NCI-H226 (cell line): ENCODE measurements at places on chromosomes 5 and 9.

DNA sequence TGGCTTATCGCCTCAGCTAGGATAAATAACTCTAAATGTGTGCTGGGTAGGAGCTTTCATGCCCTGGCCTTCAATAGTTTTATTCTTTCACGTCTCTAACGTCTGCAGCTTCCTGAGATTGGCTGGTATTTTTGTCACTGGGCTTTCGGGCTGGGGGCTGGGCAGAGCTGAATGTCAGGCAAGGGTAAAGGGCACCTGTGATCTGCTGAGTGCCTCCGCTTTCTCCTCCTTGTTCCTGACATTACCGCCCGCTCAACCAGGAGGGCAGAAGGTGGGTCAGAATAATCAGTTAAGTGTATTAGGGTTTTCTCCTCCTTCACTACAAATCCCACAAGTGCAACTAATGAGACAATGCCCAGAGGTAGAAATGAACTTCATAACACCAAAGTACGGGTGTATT, 216.6 kb downstream of the TSSK1B start:
- DNase-seq: no peak

GRCh38 chr5:131514316-131515283, 120.4 kb downstream of the RAPGEF6 start:
- no peak for DNase-seq

DNA sequence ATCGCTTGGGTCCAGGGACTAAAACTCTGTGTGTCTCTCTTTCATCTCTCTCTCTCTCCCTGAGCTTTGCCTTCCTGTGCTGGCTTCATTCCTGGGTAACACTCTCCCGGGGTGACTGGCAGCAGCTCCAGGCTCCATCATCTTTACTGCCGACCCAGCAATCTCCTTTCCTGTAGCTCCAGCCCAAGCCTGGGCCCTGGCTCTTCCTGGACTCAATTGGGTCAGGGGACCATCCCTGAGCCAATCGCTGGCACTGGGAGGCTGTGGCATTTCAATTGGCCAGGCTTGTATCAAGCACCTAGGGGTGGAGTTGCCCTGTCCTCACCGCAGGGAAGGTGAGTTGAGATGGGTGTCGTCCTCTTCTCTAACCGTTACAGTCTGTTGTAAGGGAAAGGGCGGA, 31.9 kb downstream of the FAM240B start:
- DNase-seq: no peak

DNA sequence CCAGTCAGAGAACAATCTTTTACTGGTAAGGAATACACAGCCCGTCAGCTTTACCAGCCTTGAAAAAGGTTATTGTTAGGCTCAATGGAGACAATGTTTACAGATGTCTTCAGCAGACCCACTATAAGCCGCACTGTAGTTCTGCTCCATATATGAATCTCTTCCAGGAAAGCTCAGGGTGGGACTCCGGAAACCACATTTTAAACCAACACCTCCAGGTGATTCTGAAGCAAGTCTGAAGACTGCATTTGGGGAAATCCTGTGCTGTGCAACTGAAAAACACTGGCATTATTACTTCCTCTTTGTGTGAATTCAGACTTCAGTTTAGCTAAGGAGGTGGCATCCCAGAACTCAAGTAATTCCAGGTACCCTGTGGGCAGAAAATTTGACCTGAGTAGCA, 3.5 kb downstream of the GZMK start:
- DNase-seq: no peak

DNA sequence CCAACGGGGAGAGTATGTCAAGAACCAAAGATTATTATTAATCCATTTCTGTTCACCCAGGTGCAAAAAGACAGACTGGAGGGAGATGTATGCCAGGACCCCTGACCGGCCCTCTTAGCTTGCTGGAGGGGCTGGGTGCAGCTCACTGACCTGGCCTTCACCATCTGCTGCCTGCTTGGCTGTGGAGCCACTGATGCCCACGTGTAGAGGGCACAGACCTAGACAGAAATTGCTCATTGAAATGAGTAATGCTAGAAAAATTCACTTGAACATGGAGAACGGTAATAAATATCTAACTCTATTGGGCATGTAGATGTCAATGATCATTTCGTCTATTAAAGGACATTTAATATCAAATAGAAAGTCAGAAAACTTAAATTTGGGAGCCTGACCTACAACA, 58.8 kb upstream of the ERCC6L2 start:
- peak; percentile 49 for DNase-seq

- no peak for DNase-seq
These were observed 2.3 kb upstream of the SPATA6L start for GRCh38 chr9:4668604-4669003.

DNA sequence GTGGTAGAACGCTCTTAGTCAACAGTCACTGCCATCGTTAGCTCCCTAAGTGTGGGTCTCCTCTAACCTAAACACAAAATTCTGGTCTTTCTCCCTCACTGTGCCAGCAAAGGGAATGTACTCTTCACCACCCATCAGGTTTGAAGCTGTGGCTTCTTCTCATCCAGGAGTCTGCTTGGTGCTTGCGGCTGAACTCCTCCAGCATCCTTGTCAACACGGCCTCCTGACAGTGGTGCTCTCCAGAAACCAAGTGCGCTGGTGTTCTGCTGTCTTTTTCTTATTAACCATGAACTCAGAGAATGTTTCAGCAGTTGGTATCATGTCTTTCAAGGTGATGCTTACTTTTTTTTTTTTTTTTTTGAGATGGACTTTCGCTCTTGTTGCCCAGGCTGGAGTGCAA, 23.9 kb upstream of the LPCAT1 start:
- DNase-seq: no peak

- no peak for DNase-seq
These were observed 69.9 kb downstream of the TLE1 start for GRCh38 chr9:81619353-81620001.

DNA sequence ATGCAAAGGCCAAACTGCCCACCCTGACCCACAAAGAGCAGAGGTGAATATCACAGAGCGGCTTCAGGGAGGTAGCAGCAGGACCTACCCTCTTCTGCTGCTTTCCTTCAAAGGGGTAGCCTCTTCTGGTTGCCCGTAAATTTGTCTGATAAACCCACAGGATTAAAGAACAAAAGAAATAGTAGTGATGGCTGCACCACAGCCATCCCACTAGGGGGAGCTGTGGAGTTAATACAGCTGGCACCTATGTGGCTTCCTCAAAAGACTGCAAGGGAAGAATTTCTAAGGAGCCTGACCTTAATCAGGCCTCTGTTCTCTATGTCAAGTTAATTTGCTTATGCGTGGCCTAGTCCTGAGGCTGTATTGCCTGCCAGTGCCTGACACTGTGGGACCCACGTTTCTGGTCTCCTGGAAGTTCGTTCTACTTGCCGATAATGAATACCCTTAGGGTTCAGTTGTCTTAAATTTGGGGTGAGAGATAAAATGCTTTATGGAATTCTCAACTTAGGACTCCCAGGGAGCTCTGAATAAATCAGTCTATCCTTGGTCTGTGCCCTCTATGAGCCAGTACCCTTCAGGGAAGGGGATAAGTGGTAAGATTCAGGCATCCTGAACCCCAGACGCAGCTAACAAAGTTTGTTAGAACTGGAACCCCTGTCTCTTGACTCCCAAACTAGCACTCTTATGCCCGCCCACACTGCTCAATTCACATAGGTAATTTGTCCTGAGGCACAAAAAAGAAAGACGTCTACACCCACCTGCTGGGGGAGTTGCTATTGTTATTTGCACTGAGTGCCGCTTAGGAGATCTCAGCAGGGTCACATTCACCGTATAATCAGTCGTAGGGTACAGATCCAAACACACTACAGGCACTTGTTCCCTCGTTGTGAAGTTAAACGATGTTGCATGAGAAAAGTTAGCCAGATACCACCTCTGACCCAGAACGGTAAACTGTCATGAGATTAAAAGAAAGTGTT, 77.1 kb downstream of the SUSD1 start:
- peak; percentile 23 for DNase-seq

GRCh38 chr5:93532370-93532769, 48.6 kb downstream of the NR2F1-AS1 start:
- DNase-seq: peak; percentile 79

GRCh38 chr9:12054235-12054634, 639.0 kb upstream of the TYRP1 start:
- no peak for DNase-seq

DNA sequence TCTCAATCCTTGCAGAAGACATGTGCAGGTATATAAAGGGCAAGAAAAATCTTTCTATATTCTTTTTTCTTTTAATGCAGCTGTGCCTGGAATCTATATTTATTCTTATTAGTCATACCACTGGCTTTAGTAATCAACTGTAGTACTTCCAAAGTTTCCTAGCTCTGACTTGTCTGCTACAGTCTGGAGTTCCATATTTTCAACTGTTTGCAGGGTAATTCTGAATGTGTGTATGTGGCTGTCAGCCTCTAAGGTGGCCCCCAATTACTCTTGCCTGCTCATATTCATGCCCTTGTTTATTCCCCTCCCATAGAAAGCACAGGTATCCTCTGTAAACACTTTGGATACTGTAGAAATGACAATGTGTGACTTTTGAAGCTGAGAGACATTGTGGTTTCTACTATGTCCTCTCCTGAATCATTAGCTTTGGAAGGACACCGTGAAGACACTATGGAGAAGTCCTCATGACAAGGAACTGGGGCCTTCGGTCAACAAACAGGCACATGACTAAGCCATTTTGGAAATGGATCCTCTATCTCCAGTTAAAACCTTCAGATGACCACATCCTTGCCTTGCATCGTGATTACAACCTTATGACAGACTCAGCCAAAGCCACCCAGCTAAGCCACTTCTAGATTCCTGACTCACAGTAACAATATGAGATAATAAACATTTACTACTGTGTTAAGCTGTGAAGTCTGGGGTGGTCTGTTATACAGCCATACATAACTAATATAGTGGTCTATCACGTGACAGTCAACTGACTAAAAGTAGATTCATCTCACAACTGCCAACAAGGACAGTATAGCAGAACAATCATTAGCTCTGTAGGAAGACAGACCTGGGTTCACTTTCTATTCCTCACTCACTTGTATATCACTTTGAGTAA, 49.5 kb upstream of the SUSD1 start:
- DNase-seq: no peak

DNA sequence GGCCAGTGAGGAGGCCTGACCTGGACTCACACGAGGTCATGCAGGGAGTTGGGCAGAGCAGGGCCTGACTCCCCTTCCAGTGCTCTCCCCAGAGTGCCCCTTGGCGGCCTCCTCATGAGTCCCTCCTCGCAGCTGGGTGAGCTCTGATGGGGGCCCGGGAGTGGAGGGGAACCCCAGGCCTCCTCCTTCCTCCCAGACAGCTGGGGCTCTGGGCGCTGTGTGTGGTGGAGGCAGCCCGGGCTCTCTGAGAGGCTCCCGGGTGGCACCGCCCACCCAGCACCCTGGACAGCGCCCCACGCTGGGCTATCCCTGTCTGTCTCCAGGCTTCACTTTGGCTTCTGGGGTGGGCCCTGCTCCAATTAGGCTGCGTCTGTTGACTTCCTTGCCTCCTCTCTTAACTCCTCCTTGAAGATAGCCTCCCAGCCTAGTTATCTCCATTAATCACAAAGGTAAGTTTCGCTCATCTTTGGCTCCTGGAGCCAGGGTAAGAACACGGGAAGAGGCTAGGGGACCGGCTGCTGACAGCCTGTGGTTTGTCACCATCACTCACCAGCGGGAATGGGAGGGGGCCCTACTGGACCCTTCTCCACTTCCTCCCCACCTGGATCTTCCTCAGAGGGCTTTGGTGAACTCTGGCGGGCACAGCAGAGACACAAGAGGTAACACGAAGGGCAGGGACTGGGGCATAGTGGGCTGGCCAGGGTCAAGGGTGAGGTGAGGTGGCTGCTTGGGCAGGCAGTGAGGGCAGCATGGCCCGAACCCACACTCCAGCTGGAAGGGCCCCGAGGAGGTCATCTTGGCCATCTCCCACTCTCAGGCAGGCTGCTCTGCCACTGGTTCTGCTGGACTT, 13.1 kb downstream of the PSD2 start:
- DNase-seq: peak; percentile 25

- DNase-seq: no peak
These were observed 135.2 kb upstream of the NFIL3 start for GRCh38 chr9:91558879-91559278.

DNA sequence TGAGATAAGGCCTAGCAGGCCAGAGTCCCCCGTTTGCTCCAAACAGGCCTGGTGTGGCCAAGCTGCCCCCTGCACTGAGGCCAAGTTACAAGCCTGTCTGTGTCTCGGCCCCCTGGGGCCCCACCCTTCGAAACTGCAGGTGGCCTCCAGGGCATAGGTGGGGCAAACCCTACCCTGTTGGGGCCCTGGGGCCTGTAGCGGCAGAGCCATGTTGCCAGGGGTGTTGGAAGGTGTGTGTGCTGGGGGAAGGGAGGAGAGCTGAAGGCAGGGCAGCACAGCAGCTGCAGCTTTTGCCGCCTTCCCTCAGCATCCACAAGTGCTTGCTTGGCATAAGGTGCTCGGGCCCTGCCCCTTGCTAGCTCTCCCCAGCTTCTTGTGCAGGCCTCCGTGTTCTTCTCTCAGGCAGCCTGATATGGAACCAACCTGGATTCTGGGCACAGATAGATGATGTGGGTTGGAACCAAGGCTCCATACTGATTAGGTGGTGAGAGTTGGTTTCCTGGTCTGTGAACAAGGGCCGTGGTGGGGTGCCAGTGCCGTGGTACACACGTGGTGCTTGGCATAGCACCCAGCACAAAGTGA, 12.7 kb downstream of the IRF1 start:
- no peak for DNase-seq

- peak; percentile 89 for DNase-seq
These were observed 153.2 kb downstream of the MACROH2A1 start for GRCh38 chr5:135245521-135246499.

- no peak for DNase-seq
These were observed 158.1 kb downstream of the SLC25A46 start for GRCh38 chr5:110896901-110897300.

GRCh38 chr5:58751222-58751837, 168.5 kb downstream of the RAB3C start:
- peak; percentile 59 for DNase-seq

- DNase-seq: no peak
These were observed 1071.9 kb upstream of the CDH10 start for GRCh38 chr5:25716680-25717079.

DNA sequence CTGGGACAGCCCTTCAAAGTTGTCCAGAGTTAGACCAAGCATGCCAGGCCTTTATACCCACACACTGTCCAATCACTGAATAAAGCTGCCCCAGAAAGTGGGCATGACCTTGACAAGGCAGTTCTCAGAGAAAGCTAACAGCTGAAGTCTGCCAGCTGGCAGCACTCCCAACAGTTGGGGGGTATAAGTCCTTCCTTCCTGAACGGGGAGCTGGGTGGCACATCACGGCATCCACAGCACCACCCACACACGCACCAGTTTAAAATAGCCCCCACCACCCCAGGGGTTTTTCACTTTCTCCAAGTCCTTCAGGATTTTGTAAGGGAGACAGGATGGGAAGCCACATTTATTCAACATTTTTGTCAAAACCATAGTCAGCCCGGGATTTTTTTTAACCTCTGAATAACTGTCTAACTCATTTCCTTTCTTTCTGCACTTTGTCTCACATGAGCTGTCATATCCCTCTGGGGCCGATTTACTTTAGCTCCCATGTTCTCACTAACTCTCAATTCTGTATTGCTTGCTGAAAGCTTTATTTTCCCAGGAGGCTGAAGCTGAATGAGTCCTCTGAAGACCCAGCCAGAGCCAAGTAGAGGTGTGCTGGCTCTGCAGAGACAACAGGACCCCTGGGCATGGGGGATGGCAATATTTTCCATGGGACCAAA, 15.4 kb downstream of the FAM81B start:
- peak; percentile 52 for DNase-seq

GRCh38 chr5:79002374-79002773, 17.3 kb upstream of the ARSB start:
- no peak for DNase-seq
